NCI-H226 (cell line): ENCODE measurements at places on chromosomes 5 and 9.

DNA sequence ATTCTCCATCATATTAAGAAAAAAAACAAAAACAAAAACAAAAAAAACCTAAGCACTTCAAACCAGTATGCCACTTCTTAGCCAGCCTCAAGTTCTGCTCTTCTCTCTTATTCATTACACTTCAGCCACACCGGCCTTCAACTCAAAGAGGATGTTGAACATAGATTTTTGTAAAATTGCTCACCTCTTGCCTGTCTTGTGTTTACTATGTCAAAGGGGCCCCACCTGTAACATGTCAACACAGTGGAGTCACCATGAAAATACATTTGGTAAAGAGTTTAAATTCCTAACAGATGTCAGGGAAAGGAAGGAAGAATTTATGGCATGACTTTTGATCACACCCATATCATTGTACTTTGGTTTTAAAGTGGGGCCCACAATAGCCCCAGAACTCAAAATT is 121.1 kb upstream of the GHR start:
- no peak for DNase-seq

- DNase-seq, result no peak
Observed at GRCh38 chr9:89452561-89452960, 45.4 kb downstream of the SEMA4D start.

DNA sequence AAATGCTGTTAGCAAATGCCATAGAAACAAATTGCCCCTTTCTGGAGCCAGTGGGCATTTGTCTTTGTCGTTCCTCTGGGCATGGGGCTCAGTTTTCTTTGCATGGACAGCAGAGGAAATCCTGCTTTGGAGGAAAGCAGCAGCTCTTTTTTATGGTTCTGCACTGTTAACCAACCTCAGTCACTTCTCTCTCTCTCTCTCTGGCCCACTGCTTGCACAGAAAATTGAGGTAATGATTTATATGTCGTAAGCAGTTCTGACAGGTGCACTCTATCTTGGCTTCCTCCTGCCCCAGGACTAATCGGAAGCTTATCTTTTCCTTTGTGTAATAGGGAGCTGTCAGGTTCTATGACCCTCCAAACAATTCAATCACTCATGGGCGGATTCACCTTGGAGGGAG is 159.6 kb upstream of the GPR151 start:
- DNase-seq, result peak; percentile 28

DNA sequence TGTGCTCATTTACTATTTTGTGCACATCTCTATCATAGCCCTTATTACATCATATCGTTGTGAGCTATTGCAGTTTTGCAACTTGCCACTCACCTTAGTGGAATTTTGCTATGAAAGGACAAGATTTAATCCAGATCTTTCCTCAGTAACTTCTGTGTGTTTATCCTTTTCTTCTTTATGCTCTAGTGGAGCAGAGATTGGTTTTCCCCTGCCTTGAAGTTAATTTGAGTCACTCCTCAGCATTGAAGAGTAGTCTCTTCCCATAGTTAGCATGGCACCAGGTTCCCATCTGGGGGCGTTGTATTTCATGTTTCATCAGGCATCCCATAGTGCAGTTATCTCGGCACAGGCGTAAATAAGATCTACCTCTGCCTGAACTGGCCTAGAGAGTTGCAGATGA is 510.4 kb downstream of the PSAT1 start:
- DNase-seq, result no peak

DNA sequence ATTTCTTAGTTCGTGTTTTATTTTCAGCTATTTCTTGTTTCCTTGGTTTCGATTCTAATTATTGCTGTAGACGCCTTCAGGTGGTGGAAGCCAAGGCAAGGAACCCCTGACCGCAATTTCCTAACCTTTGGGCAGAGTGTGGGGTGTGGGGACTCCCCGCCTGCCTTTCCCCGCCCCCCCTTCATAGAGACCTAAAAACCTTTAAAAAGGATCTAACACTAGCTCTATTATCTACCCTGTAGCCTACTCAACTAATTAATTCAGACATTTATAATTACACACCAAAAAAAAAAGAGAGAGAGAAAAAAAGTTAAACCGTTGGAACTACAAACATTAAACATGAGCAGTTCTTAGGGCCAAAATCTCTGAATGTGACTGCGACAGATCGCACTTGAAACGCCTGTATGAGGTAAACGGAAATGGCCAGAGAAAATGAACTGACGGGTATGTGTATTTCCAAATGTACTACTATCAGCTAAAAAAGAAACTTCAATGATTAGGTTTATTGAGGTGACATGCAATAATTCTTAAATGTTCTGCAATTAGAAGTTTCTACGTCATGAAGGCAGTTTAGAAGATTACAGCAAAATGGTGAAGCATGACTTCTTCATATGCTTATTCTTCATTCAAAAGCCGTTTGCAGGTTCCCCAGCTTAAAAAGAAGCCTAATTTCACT is 19.0 kb upstream of the FER start:
- DNase-seq, result no peak

DNA sequence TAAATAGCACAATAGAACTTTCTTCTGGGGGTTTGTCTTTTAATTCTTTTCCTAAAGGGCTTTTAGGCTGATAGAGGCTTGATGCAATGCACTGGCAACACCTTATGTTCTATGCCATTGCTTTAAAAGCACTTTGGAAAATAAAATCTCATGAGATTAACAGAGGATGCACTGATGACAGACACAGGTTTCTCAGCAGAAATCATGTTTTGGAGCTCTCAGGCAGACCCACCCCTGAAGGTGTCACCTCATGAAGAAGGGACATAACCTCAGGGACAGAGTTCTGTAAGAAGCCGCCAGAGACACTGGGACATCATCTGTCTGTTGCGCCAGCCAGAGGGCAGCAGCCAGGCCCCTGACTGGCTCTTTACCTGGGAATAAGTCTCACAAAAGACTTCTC is 27.7 kb downstream of the SLC22A5 start:
- no peak for DNase-seq

DNA sequence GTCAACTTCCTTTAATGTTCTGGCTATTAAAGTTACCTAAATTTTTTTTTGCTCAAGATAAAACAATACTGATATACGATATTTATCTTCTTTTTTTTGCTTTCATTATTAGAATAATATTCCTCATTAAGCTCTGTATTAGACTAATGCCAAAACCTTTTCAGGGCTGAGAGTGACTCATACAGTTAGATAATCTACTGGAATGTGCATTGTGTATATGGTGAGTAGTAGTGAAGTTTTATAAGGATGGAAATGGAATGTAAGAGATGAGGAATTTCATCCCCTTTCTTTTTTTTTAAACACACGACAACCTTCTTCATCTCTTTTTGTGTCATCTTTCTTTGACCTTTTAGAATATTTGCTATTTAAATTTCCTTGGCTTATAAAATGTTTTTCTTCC is 268.6 kb downstream of the ISL1 start:
- peak; percentile 78 for DNase-seq

- no peak for DNase-seq
Observed at GRCh38 chr9:137319739-137320551, 17.9 kb upstream of the NRARP start.

GRCh38 chr9:82284758-82285157 is 296.2 kb downstream of the SPATA31D1 start:
- DNase-seq, result no peak

- DNase-seq, result no peak
Observed at GRCh38 chr5:166370928-166371690, 1920.3 kb upstream of the WWC1 start.
